Activated naive CD8-positive, alpha-beta T cell treated with anti-CD3 and anti-CD28 coated beads for 36 hours (primary cell): ENCODE measurements at places on chromosomes 11 and 22. TPM values are rescaled to one million over a fixed set of nuclear protein-coding genes. Genes with fewer than 3 reads are reported as not detected.

The DEFB131B gene
- total RNA-seq = not detected

The HYLS1 gene
- total RNA-seq = 8.0 TPM

The MYEOV gene
- total RNA-seq = not detected

The PDGFD gene
- total RNA-seq = not detected

The MRGPRF gene
- not detected for total RNA-seq

The C11orf21 gene
- 2.5 TPM for total RNA-seq

The UBQLNL gene
- not detected for total RNA-seq

The IRAG1 gene
- total RNA-seq = not detected

The FGF19 gene
- total RNA-seq = not detected

The TP53I11 gene
- 12.5 TPM for total RNA-seq

The LYVE1 gene
- not detected for total RNA-seq

The GPR152 gene
- total RNA-seq = not detected

GRCh38 chr22:26023104-26023775 lies 146.0 kb upstream of the SEZ6L start:
- no peak for DNase-seq

- DNase-seq = no peak
These were observed 15.7 kb upstream of the PAX6 start for GRCh38 chr11:31826536-31827438.

DNA sequence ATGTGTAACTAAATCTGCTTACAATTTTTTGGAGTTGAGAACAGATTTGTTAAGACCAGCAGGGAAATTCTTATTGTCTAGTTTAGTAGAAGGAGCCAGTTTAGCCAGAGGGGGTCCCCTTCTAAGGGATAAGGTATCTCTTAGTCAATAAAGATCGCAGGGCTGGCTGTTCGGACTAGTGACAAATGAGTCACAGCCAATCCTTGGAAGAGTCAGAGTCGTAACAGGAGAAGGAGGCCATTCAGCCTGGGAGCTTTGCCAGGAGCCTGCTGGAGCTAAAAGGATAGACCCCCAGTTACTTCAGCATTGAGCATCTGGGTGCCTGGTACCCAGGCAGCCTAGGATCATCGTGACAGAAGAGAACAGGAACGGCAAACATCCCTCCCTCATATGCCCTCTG lies 191.6 kb upstream of the ARHGAP20 start:
- no peak for DNase-seq

DNA sequence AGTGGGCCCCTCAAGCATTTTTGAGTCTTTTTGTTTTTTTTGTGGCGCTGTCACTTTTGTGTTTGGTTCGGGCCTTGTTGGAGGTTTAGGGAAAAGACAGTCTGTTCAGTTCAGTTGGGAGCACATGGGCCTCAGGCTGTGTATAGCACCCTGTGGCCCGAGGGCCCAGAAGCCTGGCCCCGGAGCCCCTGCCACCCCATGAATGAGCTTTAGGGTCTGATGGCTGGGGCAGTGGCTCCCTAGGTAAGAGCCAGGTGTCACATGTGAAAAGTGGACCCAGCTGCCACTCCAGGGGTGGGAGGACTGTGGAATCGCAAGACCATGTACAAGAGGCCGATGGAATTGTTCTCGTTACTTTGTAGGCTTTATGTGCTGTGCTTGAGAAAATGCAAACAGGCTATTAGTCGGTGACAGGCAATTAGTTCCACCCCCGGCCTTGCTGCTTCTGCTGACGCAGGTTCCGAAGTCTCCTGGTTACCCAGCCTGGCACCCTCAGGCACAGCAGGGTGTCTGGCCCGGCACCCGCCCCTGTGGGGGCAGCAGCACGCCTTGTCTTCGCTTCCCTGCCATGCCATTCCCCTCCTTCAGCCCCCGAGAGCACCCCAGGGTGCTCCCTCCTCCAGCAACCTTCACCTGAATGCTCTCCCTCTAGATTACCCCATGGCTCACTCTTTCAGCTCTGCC lies 38.2 kb upstream of the PARVG start:
- DNase-seq = no peak

DNA sequence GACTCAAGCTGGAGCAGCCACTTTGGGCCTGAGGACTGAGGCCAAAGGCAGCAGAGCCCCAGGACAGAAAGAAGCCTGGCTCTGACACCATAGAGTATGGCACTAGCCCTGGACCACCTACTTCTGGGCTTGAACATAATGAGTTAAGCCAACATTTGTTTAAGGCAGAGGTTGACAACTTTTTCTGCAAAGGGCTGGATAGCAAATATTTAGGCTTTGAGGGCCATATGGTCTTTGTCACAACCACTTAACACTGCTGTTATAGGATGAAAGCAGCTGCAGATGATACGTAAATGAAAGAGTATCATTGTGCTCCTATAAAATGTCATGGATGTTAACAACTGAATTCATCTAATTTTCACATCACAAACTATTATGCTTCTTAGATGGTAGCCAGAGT lies 16.6 kb downstream of the OSBP start:
- no peak for DNase-seq

GRCh38 chr11:34614344-34615104 lies 6.4 kb upstream of the EHF start:
- no peak for DNase-seq

GRCh38 chr11:122784325-122784955 lies 53.9 kb upstream of the CRTAM start:
- DNase-seq = no peak

GRCh38 chr11:83287631-83288030 lies 1.5 kb upstream of the CCDC90B start:
- DNase-seq = no peak

GRCh38 chr11:18361154-18361553 lies 33.2 kb upstream of the LDHA start:
- no peak for DNase-seq

DNA sequence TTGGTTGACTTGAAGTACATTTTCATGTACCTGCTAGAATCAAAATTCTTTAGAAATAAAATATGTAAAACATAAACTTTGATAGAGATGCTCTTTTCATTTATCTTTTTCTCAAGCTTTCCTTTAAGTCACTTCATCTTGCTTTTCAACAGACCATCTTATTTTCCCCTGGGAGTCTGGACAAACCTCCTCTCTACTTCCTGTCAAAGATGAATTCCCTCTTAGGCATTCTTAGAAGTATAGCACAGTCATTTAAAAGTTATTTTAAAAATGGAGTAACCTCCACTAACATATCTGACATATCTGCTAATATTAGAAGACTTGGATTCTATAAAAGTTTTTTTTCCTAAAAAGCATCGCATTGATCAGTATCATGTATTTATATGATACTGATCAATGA lies 84.8 kb upstream of the PAX6 start:
- no peak for DNase-seq

DNA sequence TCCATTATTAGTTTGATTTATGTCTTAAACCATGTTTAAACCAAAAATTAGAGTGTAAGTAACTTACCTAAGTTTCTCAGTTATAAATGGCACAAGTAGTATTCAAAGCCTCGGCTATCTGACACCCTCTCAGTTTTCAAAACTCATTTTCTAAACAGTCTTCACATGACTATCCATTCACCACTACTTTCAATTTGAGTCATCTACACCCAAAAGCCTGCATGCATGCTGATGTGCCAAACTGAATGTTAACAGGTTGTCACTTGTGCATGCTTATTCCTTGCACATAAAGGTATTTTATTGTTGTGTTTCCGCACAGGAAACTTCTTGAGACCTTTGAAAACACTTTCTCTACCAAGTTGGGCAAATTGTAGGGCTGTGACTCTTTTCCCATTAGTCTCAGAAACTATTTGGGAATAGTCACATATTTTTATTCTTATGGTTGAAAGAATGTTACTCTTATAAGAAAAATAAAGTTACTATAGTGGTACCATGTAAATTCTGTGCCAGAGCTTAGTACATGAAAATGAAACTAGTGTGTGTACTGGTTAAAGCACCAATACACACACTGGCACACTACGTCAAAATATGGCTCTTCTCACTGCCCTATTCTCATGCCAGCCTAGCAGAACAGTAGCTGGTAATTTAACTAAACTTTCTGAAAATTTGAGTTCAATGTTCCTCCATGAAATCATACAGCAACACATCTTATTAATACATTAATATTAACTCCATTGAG lies 2.2 kb upstream of the OR51E2 start:
- DNase-seq = no peak

- no peak for DNase-seq
These were observed 62.1 kb downstream of the SLC25A17 start for GRCh38 chr22:40757071-40757470.

- no peak for DNase-seq
These were observed 11.0 kb upstream of the AMOTL1 start for GRCh38 chr11:94757037-94757735.

GRCh38 chr22:43305806-43306205 lies 37.4 kb downstream of the SCUBE1 start:
- no peak for DNase-seq
